ENCODE measurements at places on chromosomes 6 and 20.

GRCh38 chr6:90328004-90328403 lies 31.4 kb upstream of the BACH2 start:
- no peak for DNase-seq

GRCh38 chr6:136703331-136703865 lies 88.9 kb downstream of the MAP3K5 start:
- no peak for DNase-seq

DNA sequence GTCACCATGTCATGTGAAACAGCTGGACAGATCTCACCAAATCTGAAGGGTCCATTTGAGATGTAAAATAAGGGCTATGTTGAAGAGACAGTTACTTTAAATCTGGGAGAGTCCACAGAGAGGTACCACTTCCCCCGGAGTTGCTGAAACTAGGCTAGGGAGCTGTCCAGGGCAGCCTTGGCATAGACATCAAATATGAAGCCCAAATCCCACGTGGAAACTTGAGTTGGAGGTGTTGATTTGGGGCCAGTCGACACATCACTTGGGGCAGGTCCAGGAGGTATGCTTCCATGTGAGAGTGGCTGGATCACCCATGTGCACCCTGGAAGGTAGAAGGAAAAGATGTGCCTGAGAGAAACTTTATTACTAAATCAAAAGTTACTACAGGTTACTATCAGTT lies 12.0 kb upstream of the SERPINB9 start:
- DNase-seq: no peak

- DNase-seq: no peak
Observed at GRCh38 chr6:125132058-125132457, 21.5 kb upstream of the TPD52L1 start.

DNA sequence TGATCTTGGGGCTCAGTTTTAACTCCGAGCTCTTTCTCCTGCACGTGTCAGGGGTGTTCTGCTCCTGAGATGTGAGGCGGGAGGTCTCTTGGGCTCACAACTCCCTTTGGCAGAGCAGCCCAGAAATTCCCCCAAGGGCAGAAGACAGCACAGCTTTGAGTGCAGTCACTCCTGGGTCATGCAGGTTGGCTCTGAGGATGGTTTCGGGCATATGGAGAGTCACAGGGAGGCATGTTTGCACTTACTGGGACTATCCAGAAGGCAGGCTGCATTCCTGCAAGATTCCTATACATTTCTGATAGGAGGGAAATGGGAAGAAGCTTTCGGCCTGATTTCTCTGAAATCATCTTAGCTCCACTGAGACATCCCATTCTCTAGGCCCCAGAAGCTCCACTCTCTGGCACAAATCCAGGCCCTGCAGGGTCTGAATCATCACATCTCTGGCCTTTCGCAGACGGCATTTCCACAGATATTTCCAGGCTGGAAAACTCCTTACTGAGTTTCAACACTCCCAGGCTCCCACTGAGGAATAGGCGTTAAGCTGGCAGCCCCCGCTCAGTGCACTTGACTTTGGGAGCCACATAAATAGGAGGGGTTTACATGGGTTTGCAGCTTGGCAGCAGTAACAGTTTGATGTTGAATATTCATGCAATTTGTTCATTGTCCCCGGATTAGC lies 39.7 kb downstream of the AGPAT4 start:
- DNase-seq: no peak

- no peak for DNase-seq
Observed at GRCh38 chr6:107082045-107082444, 33.3 kb downstream of the BEND3 start.

GRCh38 chr6:106858653-106859092 lies 115.9 kb downstream of the CD24 start:
- no peak for DNase-seq

DNA sequence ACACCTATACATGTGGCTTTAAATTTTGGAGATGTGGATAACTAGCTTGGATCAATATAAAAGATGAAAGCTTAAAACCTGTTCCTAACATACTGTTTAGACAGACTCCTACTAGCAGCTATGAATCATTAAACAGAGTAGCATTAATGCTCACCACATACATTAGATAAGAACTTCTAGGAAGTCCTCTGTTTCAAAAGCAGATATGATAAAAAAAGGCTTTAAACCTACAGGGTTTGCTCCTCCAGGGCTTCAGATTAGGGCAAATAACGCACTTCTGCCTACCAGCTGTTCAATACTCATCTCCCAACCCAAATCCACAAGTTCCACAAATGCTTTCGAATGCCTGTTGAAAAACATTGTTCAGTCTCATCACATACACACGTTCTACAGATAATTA lies 1.5 kb downstream of the REPS1 start:
- DNase-seq: no peak

GRCh38 chr6:100426241-100426640 lies 38.5 kb downstream of the SIM1 start:
- no peak for DNase-seq

DNA sequence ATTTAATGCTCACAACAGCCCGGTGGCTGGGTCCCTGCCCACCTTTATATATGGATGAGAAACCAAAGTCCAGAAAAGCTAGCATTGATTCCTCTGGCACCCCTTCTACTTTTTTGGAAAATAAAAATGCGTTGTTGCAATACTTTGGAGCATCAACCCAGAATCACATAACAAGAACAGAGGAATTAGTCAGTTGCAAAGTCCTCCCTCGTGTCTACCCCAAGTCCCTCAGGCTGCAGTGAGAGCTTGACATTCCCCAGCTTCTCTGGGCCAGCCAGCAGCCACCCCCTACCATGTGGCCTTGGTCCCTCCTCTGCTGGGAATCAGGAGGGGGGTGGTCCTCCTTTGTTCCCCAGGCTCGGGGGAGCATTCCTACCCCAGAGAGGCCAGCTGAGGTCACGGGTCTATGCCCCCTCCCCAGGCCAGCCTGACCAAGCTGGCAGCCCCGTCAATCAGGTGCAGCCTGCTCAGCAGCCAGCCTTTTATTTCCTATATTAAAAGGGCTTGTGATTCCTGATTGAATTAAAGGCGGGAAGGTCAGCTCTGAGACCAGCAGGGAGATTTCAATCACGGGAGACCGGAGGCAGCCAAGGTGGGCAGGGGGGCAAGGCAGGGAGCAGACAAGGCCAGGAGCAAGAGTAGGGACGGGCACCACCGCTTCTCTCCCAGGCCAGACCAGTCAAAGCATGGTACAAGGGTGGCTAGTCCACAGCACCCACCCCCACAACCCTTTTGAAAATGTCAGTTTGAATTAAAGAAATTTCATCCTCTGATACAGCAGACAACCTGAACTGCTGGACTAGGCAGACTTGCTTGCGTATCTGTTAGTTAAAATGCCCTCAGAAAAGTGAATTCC lies 158.9 kb downstream of the MRPL14 start:
- no peak for DNase-seq

DNA sequence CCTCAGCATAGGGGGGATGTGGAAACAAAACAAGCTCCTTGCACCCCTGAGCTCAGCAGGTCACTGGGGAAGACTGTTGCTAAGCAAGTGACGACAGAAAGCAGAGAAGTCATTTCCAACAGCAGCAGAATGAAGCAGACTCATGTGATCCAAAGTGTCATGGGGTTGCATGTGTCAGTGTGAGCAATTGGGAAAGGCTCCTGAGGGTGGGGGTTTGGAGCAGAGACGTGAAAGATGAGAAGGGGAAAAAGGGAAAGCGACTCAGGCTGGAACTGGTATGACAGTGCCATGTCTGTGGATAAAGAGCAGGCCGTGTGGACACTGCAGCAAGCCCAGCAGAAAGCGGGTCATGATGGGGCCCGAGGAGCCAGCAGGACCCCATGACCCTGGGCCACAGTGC lies 363.9 kb downstream of the PREX1 start:
- DNase-seq: no peak

DNA sequence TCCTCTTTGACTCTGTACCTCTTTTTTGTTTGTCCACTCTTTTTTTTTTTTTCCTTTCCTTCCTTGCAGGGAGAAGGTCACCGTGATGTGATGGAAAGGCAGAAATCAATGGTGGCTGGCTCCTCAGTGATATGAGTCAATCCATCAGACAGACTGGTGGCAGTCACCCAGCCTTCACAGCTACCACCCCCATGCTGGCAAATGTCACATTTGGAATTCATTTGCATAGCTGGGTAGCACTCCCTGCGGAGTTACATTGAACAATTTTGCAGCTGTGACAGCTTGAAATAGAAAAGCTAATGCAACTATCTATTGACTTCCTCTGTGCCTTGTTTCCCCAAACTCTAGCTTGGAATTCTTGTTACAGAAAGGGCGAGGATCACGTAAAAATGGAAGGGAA lies 668.4 kb downstream of the C6orf118 start:
- no peak for DNase-seq

- DNase-seq: no peak
Observed at GRCh38 chr6:89680551-89680950, 42.0 kb upstream of the LYRM2 start.

DNA sequence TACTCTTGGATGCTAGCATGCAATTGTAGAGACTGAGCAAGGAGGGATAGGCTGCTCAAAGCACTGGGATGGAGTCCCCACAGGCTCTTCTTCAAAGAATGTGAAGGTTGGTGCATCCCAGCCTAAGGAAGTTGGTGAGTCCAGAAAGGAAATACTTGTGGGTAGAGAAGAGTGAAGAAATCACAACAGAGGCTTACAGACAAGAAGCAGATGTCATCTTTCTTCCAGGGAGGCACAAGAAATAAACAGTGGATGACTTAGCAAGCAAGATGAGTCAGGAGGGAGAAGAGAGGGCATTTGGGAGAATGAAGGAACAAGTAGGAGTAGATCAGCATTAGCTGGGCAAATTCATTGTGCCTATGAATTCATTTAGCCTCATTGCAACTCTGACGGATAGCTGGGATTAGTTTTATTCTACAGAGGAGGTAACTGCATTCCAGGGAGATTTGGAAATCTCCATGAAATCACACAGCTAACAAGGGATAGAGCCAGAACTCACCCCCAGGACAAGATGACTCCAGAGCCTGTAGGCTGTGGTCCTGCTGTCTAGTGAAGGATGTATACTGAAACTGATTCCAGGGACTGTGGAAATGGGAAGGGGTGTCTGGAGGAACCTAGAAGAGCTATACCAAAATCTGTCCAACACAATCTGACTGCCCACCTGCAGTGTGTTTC lies 125.8 kb upstream of the SPTLC3 start:
- no peak for DNase-seq

- no peak for DNase-seq
Observed at GRCh38 chr6:168662301-168662936, 221.4 kb downstream of the SMOC2 start.

- DNase-seq: no peak
Observed at GRCh38 chr6:91653895-91654294, 1067.0 kb upstream of the MAP3K7 start.

DNA sequence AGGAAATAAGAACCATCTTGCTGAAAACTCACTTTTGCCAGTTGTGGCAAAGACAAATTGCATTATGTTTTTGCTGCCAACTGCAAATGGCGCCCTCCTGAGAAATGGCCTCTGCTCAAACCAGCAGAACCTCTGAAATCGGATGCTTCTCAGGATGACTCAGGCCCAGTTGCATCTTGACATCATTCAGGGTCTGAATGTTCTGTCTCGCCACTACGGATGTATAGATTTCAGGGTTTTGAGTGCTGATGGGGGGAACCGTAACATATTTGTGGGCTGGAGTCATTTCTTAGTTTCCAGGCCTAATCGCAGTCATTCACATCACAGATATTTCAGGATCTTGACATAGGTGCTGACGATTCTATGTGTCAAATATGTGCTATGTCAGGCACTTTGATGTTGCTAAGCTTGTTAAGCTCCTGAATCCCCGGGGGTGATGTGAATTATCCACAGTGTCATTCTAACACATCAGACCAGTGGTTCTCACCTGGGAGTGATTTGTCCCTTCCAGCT lies 207.1 kb downstream of the NFATC2 start:
- DNase-seq: no peak

- DNase-seq: peak; percentile 33
Observed at GRCh38 chr6:135880066-135880972, 28.8 kb downstream of the PDE7B start.

GRCh38 chr20:1469925-1470571 lies 3.4 kb upstream of the NSFL1C start:
- DNase-seq: no peak

DNA sequence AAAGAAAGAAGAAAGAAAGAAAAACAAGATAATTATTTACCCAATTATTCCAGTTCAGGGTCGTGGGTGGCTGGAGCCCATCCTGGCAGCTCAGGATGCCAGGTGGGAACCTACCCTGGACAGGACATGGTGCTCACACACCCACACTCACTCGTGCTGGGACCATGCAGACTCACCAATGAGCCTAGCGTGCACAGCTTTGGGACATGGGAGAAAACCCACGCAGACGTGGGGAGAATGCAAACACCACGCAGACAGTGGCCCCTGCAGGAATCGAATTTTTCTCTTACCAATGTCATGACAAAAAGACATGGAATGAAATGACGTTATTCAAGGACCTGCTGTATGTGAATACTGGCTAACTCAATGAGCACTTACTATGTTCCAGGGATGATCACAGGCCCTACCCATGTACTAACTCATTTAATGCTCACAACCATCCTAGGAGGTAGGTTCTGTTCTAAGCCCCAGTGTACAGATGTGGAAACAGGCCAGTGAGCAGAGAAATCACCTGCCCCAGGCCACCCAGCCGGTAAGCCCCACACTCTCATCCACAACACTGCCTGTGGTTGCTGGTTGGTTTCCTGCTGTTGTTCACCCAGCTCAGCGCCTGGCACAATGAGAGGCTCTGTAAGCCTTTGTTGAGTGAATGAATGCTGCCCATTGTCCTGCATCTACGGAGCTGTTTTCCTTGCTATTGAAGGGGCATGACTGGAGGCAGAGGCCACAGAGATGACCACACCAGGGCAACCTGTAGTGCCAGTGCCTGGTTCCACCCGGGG lies 6.8 kb upstream of the PI16 start:
- DNase-seq: peak; percentile 16

DNA sequence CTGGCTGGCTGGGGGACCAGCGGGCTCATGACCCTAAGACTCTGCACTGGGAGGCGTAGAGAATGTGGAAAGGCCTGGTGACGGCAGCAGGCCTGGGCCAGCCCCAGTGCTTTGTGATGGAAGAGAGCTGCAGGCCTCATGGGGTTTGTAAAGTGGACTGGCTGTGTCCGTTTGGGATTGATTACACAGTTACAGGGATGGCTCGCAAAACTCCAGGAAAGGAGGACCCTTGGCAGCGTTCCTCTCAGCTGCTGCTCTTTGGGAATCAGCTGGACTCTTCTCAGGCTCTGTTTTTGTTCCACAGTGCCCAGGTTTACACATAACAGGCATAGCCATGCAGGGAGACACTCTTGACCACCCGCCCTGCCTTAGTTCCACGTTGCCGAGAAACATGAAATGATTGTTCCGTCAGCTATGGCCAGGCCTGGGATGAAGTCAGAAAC lies 89.0 kb downstream of the SLX4IP start:
- no peak for DNase-seq

Measured in stimulated activated CD8-positive, alpha-beta memory T cell treated with anti-CD3 and anti-CD28 coated beads, Interleukin-2, amount 100 ng/mL, for 1 hour (primary cell).